ENCODE measurements at places on chromosomes 12 and 14.
A peak's percentile ranks its signal among the peaks of the same experiment; 100 is the strongest.

GRCh38 chr12:48925304-48926011 lies at the start of gene FKBP11:
Gene FKBP11, minus strand, starts transcription at chr12:48925492. Its CDS starts 64 bp downstream, at chr12:48925428.
- DNase-seq = peak; percentile 82

DNA sequence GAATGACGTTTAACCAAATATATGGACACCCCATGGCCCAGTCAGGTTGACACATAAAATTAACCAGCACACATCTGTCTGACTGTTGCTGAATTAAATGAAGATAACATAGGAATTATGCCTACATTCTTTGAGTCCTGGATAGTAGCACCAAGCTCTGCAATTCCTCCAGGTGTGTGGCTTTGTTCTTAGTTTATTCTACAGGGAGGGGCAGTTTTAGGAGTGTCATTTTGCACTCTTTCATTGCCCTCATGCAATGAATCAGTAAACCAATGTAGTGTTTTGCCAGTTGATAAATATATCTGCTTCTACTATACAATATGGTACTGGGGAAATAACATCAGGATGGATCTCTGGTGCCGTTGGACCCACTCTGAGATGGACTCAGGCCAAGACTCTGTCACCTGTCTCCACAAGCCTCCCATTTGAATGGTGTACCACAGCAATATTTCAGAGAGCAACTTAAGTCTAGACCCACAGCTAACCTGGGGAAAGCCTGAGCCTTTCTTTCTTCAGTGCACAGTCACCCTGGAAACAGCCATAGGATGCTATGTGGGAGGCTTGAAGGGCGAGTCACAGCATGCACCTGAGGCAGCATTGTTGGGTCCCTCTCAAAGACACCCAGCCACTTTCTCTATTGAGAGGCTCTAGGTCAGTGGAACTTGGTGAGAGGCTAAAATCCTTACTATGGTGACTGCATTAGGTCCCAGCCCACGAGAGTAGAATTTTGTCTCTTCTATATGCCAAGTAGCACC lies 73.2 kb downstream of the ANO4 start:
- no peak for DNase-seq

DNA sequence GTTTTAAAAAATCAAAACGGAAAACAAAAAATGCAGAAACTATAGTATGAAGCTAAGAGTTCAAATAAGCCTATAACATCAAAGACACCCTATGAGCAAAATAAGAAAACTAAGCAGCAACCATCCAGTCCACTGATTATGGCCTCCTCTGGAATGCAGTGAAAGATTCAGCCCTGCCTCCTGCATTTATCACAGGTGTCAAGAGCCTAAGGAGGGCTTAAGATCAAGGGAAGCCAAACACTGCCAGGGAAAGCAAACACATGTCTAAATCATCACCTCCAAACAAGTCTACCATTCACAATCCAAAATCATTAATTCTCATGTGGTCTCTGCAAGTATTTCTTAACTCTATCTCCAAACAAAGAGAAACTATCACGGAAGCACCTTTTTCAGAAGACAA lies 28.4 kb downstream of the SARNP start:
- no peak for DNase-seq

DNA sequence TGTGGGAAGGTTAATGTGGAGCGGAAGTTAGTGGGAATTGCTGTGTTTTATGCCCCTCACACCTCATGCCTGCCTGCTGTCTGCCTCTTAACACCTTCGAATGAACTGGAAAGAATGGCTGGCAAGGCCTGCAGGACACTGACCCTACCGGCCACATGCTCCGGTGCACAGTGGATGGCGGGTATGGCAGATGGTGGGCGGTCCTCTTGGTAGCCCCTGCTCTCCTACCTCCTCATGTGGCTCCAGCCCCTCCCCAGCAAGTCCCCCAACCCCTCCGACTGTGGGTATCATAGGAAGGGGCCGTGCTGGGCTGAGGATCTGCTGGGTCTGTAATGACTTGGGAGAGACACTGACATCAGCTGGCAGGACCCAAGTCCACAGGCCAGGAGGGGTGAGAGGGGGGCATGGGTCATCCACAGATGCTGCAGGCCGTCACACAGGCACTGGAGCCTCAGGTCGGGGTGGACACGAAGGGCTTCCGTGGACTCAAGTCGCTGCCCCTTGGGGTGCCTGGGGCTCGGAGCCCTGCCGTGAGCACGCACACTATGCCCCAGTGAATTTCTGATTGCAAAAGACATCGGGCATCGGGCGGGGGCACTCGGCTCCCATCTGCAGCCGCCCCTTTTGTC lies 77.4 kb downstream of the KIF26A start:
- DNase-seq = no peak

DNA sequence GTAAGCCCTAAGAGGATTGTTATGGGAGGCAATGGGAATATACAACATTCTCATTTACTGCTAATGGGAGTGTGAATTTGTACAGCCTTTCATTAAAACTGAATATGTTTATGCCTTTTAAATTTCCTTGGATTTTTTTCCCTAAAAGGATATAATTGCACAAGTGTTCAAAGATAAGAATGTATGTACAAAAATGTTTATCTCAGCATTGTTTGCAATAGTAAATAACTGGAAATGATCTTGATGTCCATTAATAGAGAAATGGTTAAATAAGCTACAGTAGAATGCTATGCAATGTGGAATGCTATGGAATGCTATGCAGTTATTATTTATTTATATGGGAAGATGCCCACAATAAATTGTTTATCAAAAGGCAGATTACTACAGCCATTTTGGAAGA lies 62.5 kb upstream of the SLC38A2 start:
- DNase-seq = no peak

- DNase-seq = no peak
Observed at GRCh38 chr14:28813810-28814209, 47.2 kb downstream of the FOXG1 start.

- no peak for DNase-seq
Observed at GRCh38 chr14:64198486-64198885, 95.7 kb downstream of the ESR2 start.

- DNase-seq = no peak
Observed at GRCh38 chr12:25123126-25123525, 71.8 kb downstream of the DNAI7 start.

- DNase-seq = no peak
Observed at GRCh38 chr14:72014486-72014885, 82.3 kb downstream of the RGS6 start.

DNA sequence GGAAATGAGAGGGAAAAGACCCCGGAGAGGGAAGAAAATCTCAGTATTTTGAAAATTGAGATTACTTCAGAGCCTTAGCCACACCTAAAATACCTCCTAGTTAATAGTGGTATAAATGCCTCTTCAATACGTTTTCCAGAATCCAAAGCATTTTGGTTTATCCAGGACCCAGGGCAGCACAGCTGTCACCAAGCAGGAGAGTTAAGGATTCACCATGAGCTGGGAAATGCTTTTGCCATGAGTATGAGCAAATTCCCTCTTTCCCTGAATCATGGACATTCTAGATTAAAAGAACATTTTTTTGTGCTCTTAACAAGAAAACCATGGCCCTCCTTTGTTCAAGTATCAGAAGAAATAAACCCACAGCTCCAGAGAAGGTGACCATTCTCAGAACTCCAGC lies 21.8 kb upstream of the RTRAF start:
- no peak for DNase-seq

GRCh38 chr12:129486931-129487330 lies 416.9 kb downstream of the TMEM132D start:
- DNase-seq = no peak

- no peak for DNase-seq
Observed at GRCh38 chr14:26896447-26896846, 298.6 kb upstream of the NOVA1 start.

DNA sequence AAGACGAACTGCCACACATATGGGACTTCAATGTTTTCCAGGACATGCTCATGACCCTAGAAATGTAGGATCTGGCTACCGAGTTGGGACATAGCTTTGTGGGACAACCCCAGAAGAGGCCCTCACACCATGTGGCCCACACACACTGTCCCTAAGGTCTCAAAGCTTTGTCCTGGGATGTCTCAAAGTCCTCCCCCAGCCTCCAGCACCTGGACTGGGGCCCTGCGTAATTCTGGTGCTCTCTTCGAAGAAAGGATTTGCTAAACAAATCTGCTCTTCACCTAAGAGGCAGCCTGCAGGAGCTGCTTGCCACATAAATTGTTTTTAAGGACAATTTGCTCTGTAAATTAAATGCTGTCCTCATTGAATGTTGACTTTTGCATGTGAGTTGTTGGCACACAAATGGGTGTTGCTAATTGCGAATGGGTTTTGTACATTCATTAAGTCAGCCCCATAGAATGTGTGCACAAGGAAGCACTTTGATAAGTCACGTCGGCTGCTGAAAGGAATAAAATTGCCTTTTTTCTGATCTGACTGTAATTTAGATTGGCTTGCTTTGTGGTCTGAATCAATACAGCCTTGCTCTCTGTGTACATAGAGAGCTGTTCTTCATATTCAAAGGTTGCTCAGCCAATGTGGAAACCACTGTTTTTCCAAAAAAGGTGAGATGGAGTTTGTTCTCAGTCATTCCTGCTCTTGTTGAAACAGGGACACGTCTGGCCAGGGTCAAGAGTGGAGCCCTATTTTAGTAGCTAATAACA lies 161.6 kb upstream of the PWP1 start:
- no peak for DNase-seq

GRCh38 chr12:106084014-106084671 lies 54.6 kb downstream of the NUAK1 start:
- no peak for DNase-seq

DNA sequence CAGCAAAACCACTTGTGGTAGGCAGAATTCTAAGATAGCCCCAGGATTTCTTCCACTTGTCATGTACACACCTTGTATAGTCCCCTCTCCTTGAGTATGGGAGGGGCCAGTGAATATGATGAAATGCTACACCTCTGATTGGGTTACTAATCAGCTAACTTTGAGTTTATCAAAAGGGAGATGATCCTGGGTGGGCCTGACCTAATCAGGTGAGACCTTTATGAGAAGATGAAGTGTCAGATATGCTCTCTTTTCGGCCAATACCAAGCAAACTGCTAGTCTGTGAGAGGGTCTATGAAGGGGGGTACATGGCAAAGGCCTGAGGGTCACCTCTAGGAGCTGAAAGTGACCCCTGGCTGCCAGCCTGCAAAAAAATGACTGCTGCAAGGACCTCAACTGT lies 154.3 kb upstream of the CRY1 start:
- DNase-seq = no peak

DNA sequence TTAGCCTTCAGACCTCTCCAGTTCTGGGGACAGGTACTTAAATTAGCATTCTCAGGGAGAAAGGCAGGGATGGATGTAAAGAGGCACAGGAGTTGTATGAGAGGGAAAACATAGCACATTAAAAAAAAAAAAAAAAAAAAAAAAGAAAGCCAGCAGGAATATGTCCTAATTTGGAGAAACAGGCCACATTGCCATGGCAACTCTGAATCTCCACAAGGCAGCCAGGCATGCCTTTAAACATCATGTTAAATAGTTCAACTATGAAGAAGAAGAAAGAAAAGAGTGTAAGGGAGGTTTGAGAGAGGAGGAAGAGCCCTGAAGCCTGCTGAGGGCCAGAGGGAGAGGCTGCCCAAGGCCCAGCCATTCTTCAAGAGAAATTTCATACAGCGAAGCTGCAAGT lies 145.8 kb downstream of the GRIN2B start:
- no peak for DNase-seq

- DNase-seq = no peak
Observed at GRCh38 chr12:32139064-32139421, 32.4 kb downstream of the BICD1 start.

GRCh38 chr12:84186433-84186832 lies 726.2 kb downstream of the SLC6A15 start:
- DNase-seq = no peak

GRCh38 chr14:51293149-51293911 lies 53.3 kb downstream of the TMX1 start:
- no peak for DNase-seq

DNA sequence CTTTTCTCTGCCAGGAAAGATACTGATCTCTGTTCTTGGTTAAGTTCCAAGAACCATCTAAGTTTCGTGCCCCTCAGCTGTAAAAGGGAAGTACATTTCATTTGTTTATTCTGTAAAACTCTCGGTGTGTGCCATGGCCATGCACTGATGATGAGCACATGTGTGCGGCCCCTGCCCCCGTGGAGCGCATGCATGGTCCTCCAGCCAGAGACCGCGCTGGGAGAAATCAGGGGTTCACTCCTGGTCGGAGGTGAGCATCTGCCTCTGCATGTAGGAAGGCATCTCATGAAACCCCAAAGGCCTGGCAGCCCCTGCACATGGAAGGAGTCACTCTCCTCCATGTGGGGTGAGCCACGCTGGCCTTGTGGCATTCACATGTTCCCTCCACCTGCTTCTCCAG lies 102.5 kb upstream of the RTL1 start:
- no peak for DNase-seq

DNA sequence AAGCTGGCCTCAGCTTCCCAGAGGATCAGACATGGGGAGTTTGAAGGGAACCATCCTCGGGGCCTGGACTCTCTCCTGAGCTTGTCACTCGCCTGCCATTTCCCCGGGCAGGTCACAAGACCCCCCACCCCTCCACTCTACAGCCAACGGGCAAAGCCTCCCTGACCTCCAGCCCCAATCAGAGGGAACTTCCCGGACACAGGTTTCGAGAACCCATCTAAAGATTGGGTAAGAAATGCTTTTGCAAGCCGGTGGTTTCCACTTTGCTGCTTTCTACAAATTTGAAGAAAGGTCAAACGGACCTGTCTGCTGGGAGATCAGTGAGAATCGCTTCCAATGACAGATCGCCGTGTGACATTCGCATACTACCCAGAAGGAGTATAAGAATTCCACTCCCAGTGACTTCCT lies 89.6 kb downstream of the SCARB1 start:
- no peak for DNase-seq

DNA sequence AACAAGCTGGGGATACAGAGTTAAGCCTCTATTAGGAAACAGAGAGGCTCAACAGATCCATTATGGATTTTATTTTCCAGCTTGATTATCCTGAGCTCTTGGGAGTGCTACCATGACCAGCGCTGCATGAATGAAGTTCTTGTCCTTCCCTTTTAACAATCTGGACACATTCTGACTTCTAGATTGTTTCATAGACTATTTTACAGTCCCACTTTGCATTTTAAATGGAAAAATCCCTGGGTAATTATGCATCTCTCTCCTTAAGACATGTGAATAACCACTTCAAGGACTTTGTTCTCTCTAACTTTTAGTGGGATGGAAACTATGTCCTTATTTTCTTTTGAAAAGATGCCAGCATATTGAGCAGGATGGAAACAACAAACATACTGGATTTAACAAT lies 2.0 kb downstream of the CCDC198 start:
- no peak for DNase-seq

DNA sequence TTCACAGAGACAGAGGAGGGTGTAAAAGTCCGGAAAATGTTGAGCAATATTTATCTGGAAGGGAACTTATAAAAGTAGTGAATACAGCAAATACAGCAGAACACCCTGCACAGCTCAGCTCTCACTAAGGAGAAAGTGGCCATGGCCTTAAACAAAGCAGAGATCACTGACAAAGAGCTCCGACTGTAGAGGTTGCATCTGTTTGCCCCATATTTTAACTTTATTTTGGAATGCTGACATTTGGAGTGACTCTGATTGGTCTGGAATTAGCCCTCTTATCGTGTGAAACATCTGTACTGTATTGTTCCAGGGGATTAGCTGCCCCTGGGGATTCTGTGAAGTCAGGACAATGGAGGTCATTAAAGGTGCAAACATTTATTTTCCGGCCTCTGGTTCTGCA lies 1275.7 kb upstream of the FLRT2 start:
- DNase-seq = no peak

- no peak for DNase-seq
Observed at GRCh38 chr12:61808856-61809255, 451.3 kb upstream of the USP15 start.

GRCh38 chr12:29725587-29726320 lies 58.0 kb downstream of the TMTC1 start:
- no peak for DNase-seq

GRCh38 chr12:68538726-68539614 lies 71.7 kb upstream of the RAP1B start:
- peak; percentile 66 for DNase-seq

Measured in central memory CD4-positive, alpha-beta T cell (primary cell).